ENCODE measurements at places on chromosomes 1 and 21.

- DNase-seq = no peak
Measured at GRCh38 chr21:36992671-36993070, 13.8 kb upstream of the RIPPLY3 start.

DNA sequence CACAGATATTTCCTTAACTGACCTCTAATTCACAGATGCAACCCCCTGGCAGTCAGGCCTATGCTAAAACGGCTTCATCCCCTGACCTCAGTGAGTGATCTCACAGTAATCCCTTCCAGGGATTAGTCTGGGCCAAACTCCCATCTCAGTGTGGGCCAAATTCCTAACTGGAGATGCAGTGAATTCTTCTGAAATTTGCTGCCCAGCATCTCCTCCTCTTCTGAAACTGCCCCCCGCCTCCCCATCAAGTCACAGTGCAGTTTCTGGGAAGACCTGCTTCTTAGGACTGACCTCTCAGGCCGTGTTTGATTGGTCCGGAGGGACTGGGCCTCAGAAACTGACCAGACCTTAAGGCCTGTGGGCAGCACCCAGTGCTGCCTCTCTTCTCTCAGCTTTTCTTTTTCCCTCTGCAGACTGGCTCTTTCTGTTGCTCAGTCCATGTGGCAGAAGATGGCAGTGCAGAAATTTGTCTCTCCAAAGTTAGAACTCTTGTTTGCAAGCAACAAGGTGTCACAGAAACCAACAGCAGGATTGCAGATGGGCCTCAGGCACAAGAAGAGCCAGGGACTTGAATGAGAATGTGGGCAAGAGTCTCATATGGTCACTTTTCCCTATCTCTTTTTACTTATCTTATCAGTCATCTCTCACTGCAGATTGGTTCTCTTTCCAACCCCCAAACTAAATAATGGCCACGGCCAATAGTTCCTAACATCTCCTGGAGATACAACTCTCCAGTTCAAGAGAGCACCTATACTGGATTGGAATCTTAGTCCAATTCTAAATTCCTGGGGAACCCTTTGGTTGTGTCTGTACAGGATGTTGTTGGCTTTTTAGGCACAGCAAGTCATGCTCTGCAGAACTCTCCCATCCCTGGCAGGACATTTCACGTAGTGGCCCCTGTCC is 95.5 kb upstream of the RALGPS2 start:
- DNase-seq = no peak

DNA sequence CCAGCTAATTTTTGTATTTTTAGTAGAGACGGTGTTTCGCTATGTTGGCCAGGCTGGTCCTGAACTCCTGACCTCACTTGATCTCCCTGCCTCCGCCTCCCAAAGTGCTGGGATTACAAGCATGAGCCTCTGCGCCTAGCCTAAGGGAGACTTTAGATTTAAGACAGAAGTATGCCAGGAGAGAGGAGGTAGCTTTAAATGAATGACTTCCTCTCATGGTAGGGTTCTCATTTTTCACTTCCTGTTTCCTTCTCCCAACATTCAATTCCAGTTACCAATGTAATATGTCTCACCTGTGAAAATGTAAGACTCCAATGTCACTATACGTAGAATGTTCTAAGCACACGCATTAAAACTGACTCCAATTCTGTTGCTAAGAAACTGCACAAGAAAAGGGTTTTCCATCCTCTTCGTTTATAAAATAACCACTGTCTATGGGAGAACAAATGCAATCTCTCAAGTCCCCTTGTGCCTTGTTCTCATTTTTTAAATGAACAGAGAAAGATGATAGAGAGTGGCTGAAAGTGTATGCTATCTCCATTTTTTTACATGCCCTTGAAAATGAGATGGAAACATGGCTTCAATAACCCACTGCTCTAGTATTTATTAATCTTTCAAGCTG is 140.0 kb downstream of the SLC45A1 start:
- DNase-seq = no peak

- no peak for DNase-seq
Measured at GRCh38 chr1:212973899-212974298, 23.6 kb downstream of the VASH2 start.

GRCh38 chr21:42027822-42028765 is 17.9 kb upstream of the ZBTB21 start:
- DNase-seq = no peak

- DNase-seq = no peak
Measured at GRCh38 chr1:31549809-31550620, 26.3 kb upstream of the TINAGL1 start.
